ENCODE measurements at places on chromosomes 3 and 15. TPM values are rescaled to one million over a fixed set of nuclear protein-coding genes. Genes with fewer than 3 reads are reported as not detected.

The ABHD2 gene
- 26.0 TPM for total RNA-seq

The PAK2 gene
- 58.7 TPM for total RNA-seq

DNA sequence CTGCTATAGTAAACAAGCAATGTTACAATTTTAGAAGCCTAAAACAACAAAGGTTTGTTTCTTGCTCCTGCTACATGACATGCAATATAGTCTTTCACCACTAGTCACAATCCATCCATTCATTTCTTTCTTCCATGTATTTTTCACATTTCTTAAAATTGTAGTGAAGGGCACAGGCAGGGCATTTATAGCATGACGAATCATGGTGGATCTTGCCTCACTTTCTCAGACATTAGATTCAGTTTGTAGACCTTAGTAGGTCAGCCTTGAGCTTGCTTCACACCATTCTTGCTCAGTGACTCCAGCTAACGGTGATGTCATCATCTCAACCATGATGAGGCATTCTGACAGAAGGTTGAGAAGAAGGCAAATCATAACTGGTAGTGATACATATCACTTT lies 546.8 kb downstream of the TBL1XR1 start:
- no peaks in the 10 kb centered on the region for H3K4me1 ChIP-seq
- no peaks in the 10 kb centered on the region for H3K36me3 ChIP-seq
- no peaks in the 10 kb centered on the region for H3K27me3 ChIP-seq
- H3K4me3 ChIP-seq, result no peak overlapping the region

The PRC1 gene
- total RNA-seq, result 67.2 TPM

GRCh38 chr15:85142312-85142711 lies 160.7 kb downstream of the PDE8A start:
- H3K4me1 ChIP-seq, result peaks cover 10% of the 10 kb centered on the region
- H3K27me3 ChIP-seq, result peaks cover 6% of the 10 kb centered on the region
- H3K36me3 ChIP-seq, result no peaks in the 10 kb centered on the region
- no peak overlapping the region for H3K4me3 ChIP-seq
- DNase-seq, result no peak
- no peak overlapping the region for H3K27ac ChIP-seq
